ENCODE measurements at places on chromosomes 16 and 17.

DNA sequence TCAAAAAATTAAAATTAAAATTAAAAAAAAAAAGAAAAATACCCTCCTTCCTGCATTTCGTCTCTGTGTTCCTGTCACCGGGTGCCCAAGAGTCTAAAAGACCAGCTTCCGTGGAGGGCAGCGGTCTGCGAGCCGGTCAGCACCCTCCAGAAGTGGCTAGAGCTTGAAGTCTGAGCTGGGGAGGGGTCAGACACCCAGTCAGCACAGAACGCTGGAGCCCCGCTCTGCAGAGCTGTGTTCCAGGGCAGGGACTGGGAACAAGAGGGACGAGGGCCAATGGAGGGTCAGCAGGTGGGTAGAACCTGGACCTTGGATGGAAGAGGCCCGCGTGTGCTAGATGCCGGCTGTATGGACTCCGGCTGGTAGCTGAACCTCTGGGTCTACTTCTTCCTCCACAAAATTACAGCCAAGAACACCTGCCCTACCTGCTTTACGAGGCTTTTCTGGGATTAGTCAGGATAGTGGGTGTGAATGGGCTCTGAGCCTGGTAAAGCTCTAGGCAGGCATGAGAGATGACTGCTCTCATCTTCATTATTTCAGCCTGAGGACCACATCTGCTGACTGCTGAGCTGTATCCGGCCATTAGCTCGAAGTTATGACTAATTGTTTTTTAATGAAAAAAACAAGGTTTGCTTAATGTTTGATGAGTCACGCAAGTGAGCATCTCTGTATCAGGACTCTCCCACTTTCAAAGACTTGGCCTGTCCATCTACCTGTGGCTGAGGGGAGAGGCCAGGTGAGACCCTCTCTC, 5.9 kb downstream of the TRPV1 start:
- DNase-seq, result peak; percentile 40

DNA sequence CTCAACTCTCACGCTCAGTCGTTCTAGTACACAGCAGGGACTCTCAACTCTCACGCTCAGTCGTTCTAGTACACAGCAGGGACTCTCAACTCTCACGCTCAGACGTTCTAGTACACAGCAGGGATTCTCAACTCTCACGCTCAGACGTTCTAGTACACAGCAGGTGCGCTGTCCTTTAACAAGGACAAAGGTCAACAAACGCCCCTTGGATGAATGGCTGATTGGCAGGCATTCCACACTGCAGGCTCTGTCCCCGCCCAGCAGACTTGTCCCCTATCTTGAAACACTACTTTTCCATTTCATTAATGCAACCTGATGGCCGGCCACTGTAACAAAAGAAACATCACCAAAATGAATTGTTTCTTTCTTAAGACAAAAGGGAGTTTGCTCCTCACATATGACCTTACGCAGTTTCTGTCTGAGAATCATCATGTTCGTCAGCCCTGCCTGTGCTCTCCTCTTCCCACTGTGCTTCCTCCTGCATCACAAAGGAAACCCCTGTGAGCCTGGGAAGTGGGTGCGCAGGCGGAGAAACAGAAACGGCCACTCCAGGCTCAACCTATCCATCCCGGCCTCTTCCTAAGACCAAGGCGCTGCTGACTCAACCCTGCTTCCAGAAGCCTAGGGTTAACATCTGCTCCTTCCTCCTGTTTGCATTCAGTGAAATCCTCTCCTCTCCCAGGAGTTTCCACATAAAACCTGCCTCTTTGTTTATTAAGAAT, 59.8 kb downstream of the ANKRD11 start:
- no peak for DNase-seq

- DNase-seq, result no peak
Observed at GRCh38 chr16:81551821-81552304, 107.3 kb downstream of the CMIP start.

- DNase-seq, result no peak
Observed at GRCh38 chr17:57677858-57678257, 67.2 kb downstream of the CCDC182 start.

GRCh38 chr17:3960764-3961163, 3.5 kb downstream of the ATP2A3 start:
- DNase-seq, result no peak
